ENCODE measurements at places on chromosomes 6 and 20.

DNA sequence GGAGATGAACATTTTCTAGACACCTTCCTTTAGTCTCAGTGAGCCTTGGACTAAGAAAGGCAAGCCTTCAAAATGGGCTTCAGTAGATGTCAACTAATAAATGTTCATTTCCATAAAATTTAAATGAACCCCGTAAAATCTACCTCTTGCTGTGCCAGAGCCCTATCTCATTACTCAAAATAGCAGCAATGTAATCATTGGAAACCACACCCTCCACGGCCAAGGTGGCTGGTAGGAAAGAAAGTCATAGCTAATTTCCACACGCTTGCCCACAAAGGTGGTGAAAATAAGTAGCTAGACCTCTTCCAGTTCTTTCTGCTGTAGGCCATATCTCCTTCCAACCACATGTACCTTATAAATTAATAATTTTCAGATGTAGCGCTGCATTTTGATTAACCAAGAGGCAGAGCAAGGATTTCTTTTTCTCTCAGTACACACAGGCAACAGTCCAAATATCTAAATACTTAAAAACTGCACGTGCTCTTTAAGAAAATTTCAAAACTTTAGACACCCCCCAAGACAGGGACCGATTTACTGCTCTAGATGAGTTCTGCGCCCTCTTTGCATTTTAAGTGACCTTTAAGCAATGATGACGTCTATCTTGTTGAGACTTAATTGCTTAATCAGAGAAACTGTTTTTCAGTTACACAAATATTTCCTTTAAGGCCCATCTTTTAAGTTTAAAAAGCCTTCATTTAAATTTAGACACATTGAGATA, 290.8 kb downstream of the ZNF217 start:
- no peak for DNase-seq

DNA sequence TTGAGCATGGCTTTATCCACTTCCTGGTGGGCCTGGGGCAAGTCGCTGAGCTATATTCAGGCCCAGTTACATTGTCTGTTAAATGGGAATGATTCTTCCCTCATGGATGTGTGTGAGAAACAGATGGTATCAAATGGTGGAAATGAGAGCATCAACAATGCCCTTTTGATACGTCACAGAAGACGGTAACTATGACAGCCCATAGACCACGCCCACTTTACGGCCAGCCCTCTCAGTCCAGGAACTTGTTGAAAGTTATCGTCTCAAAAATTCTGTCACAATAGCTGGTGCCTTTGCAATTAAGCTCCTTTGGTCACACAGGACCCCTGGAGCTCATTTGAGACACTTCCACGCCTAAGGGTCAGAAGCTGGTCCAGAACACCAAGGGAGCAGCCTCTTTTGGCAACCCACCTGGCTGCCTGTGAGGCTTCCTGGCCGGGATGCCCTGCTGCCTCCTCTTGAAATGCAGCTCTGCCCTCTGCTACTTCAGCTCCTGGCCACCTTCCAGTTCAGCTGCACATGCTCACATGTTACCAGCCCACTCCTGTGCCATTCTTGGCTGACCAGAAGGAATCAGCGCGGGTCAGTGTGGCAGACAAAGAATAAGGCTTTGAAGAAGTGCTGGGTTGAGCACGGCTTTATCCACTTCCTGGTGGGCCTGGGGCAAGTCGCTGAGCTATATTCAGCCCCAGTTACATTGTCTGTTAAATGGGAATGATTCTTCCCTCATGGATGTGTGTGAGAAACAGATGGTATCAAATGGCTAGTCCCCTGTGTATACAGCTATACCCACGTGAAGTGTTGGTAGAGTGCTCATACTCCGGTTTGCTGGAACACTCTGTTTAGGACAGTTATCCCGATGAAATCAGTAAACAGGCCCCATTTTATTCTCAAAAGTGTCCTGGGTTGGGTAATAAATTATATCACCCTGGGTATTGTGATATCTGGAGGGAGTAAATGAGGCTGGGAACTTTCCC, 199.2 kb upstream of the SUPT3H start:
- no peak for DNase-seq

DNA sequence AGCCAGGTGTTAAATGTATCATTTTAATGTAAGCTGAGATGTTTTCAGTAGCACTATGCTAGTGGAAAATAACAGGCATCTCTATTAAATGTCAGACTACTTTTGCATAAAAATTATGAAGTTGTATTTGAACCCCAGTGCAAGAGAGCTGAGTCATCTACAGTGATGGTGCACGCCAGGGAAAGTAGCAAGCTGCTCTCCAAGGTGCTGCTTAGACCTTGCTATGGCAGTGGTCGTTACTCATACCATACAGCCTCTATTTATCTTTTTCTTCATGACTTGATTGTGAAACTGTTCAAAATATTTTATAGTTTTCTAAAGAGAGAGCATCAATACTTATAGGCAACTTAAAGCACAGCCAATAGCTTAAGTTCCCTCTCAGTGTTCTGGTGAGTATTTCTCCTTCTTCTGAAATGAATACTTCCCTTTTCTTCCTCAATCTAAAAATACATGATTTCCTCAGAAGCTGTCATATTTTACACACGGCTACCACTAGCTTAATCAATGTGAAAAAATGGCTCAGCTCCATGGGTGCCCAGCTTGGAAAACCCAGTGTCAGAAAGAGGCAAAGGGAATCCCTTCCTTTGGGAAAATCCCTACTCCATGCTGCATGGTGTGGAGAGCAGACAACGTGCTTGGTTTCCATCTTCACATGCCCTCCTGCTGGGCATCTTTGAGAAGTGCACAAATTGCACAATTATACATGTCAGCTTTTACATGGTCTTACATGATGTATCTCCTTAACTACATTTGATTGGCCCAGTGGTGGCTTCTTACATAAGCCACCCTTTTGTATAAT, 105.6 kb downstream of the ELOVL4 start:
- DNase-seq, result no peak

DNA sequence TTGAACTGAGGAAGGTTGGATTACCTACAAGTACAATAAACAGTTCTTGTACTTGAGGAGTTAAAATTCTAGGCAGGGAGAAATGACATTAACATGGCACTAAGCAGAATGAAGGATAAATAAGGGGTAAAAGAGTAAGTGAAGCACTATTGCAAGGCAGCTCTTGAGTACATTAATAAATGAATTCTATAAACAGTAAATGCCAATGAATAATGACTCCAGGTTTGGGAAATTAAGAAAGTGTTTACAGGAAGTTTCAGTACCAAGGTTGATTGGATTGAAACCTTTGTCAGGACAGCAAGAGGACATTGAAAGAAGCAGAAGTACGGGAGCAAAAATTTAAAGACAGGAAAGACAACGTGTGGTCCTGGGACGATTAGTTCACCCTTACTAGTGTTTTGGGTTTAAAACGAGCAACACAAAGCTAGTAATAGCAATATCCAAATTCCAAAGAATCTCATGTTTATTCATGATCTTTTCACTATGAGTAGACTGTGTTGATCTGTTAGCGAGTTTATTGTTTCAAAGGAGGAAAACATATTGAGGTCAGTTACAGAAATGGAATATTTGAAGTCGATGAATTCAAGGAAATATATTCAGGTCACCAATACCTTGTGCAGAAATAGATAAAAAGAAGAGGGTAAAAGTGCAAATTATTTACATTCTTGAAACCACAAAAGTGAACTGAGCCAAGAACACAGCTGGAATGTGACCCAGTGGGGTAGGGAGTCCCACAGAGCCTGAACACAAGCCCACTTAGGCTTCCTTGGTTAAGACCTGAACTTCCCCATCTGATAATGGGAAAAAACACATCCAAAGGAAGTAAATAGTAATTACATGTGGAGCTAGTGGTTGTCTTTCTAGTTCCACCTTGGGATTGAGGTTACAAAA, 80.8 kb downstream of the MKKS start:
- no peak for DNase-seq

GRCh38 chr6:89297695-89298351, 17.3 kb downstream of the GABRR2 start:
- DNase-seq, result peak; percentile 24

- DNase-seq, result no peak
These were observed 2.1 kb downstream of the SLC12A5 start for GRCh38 chr20:46031014-46031569.

DNA sequence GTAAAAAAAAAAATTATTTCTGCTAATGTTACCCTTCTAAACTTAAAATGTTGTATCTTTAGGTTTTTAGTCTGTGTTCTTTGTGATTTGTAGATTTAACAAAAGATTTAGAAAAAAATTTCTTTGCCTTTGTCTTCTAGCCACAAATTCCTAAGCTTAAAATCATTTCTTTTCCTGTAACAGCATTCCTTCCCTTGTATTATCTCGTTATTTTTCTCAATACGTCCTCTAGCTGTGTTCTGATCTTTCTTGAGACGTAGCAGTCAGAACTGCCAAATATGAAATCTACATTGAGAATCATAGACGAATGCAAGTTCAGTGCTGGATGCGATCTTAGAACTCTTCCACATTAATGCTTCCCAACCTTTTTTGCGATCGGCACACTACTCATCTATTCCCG, 283.1 kb downstream of the UTRN start:
- DNase-seq, result no peak

GRCh38 chr6:82038631-82039030, 208.9 kb downstream of the IBTK start:
- no peak for DNase-seq

DNA sequence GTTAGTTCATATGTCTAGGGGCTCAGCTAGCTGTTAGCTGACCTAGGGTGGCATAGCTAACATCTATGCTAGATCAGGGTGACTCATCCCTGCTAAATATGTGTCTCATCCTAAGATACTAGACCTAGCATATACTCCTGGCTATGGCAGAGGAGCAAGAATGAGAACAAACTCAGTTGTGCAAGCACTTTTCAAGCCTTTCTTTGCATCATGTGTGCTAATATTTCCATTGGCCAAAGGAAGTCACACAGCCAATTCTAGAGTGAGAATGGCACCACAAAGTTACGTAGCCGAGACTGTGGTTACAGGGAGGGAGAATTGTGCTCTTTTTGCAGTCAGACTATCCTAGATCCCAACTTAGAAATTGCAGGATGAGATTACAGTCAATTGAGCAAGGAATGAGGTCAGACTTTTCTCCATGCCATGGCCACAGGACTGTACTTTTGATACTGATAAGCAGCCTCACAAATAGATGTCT, 78.7 kb downstream of the PLCB4 start:
- DNase-seq, result no peak

GRCh38 chr6:31498748-31499147, 803 bp downstream of the MICB start:
- no peak for DNase-seq

GRCh38 chr20:49384437-49385434, 97.7 kb downstream of the KCNB1 start:
- peak; percentile 54 for DNase-seq

- no peak for DNase-seq
These were observed 2.7 kb downstream of the FAM110A start for GRCh38 chr20:836190-836589.

GRCh38 chr20:59385480-59385879, 85.1 kb downstream of the EDN3 start:
- DNase-seq, result no peak

DNA sequence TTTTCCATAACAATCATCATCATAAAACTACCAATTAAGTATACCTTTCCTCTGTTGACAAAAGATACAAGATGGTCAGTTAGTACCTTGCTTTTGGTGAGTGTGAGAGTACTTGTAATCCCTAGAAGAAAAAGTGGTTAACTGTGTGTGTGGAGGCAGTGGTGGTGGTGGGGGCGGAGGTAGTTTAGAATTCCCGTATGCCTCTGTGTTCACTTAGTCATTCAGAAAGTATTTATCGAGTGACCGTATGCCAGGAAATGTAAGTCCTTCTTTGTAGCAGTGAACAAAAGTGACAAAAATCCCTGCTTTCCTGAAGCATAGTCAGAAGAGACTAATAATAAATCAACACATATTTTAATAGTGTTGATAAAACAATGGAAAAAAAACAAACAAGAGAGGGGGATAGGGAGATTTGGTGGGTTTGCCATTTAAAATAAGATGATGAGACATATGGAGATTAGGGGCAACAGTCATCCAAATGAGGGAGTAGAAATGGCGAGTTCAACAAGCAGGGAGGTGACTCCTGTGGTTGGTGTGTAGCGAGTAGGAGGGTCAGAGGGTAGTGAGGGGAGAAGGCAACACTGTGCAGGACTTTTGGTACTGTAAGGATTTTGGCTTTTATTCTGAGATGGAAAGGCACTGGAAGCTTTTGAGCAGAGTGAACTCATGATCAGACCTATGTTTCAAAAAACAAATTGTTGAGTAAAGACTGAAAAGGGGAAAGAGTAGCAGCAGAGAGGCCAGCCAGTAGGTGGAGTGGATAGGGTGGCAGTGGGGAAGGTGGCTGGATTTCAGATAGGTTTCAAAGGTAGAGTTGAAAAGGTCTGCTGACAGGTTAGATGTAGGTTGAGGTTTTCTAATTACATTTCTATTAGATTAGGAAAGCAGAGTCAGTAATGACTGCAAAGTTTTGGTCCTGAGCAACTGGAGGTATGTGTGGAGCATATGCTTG, 40.3 kb upstream of the SIM1 start:
- no peak for DNase-seq

DNA sequence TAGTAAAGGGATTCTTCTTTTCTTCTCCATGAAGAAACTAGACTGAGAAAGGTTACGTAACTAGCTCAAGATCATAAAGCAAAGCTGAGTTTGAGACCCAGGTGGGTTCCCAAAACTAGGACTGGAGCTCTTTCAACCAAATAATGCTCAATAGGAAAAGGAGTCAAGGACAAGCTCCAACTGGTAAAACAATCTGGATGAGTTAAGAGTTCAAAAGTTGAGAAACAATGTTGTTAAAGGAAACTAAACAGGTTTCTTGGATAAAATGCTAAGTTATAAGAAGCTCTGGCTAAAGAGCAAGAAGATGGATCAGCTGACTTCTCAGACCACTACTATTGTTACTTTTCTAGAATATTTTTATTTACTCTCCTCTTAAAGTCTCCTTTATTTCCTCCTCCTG, 137.3 kb downstream of the MMS22L start:
- DNase-seq, result no peak

DNA sequence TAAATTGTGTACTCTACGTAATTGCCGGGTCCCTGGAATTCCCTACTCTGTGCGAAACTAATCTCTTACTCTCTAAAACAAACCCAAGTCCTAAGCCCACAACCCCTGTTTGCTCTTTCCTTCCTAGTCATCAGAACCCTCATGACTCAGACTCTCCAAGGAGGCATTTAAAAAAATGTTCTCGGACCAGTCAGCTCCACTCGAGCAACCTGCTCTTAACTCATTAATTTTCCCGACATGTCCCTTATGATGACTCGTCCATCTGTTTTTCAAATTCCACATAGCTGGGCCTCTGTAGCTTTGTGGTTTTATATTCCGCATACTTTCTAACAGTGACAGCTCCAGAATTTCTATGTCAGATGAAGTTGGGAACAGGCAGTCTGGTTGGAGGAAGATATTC, 2.6 kb upstream of the MUC22 start:
- no peak for DNase-seq
